ENCODE measurements at places on chromosomes 4 and X.

- H3K4me1 ChIP-seq, result no peaks in the 10 kb centered on the region
- DNase-seq, result no peak
- no peaks in the 10 kb centered on the region for H3K36me3 ChIP-seq
- no peak overlapping the region for H3K4me3 ChIP-seq
- H3K27ac ChIP-seq, result no peak overlapping the region
- H3K27me3 ChIP-seq, result no peaks in the 10 kb centered on the region
Measured at GRCh38 chr4:140935254-140935653, 179.1 kb upstream of the TBC1D9 start.

- H3K4me1 ChIP-seq, result peaks cover 6% of the 10 kb centered on the region
- no peak for DNase-seq
- H3K4me3 ChIP-seq, result no peak overlapping the region
- H3K27me3 ChIP-seq, result no peaks in the 10 kb centered on the region
- H3K36me3 ChIP-seq, result no peaks in the 10 kb centered on the region
- no peak overlapping the region for H3K27ac ChIP-seq
Measured at GRCh38 chr4:101794806-101795205, 4.3 kb downstream of the BANK1 start.

DNA sequence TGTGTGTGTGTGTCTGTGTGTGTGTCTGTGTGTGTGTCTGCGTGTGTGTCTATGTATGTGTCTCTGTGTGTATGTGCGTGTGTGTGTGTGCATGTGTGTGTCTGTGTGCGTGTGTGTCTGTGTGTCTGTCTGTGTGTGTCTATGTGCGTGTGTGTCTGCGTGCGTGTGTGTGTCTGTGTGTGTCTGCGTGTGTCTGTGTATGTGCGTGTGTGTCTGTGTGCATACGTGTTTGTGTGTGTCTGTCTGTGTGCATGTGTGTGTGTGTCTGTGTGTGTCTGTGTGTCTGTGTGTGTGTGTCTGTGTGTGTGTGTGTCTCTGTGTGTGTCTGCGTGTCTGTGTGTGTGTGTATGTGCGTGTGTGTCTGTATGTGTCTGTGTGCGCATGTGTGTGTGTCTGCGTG is 35.6 kb downstream of the SLITRK2 start:
- DNase-seq, result no peak
- no peak overlapping the region for H3K27ac ChIP-seq
- H3K36me3 ChIP-seq, result no peaks in the 10 kb centered on the region
- no peaks in the 10 kb centered on the region for H3K4me1 ChIP-seq
- H3K27me3 ChIP-seq, result no peaks in the 10 kb centered on the region
- H3K4me3 ChIP-seq, result no peak overlapping the region

GRCh38 chr4:35963974-35964515 is 280.3 kb downstream of the ARAP2 start:
- H3K36me3 ChIP-seq, result no peaks in the 10 kb centered on the region
- H3K4me3 ChIP-seq, result no peak overlapping the region
- H3K27me3 ChIP-seq, result no peaks in the 10 kb centered on the region
- H3K27ac ChIP-seq, result no peak overlapping the region
- H3K4me1 ChIP-seq, result no peaks in the 10 kb centered on the region

- no peak overlapping the region for H3K4me3 ChIP-seq
- peaks cover 50% of the 10 kb centered on the region for H3K36me3 ChIP-seq
- H3K27ac ChIP-seq, result no peak overlapping the region
- peaks cover 5% of the 10 kb centered on the region for H3K4me1 ChIP-seq
- DNase-seq, result no peak
- no peaks in the 10 kb centered on the region for H3K27me3 ChIP-seq
Measured at GRCh38 chr4:2942532-2943363, 20.5 kb downstream of the NOP14 start.

DNA sequence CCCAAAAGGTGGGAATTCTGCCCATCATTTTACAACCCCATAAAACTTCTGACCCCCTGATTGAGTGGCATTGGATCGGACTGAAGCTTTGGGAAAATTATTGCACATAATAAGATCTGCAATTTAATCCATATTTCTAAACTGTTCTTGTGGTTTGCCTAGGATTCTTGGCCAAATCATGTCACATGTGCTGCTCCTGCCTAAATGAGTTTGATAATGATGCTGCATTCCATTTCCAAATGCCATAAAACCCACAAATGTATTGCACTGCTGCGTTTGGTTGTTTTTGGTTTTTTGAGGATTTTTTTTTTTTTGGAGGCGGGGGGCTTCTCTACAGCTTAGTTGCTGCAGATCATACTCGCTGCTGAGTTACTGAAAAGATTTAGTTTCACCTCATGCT is 153.6 kb downstream of the QDPR start:
- no peaks in the 10 kb centered on the region for H3K4me1 ChIP-seq
- H3K27ac ChIP-seq, result no peak overlapping the region
- no peaks in the 10 kb centered on the region for H3K36me3 ChIP-seq
- no peaks in the 10 kb centered on the region for H3K27me3 ChIP-seq
- no peak overlapping the region for H3K4me3 ChIP-seq

GRCh38 chr4:70630162-70630561 is 1.6 kb downstream of the ENAM start:
- no peak for DNase-seq
- no peaks in the 10 kb centered on the region for H3K27me3 ChIP-seq
- no peak overlapping the region for H3K27ac ChIP-seq
- peaks cover 8% of the 10 kb centered on the region for H3K4me1 ChIP-seq

DNA sequence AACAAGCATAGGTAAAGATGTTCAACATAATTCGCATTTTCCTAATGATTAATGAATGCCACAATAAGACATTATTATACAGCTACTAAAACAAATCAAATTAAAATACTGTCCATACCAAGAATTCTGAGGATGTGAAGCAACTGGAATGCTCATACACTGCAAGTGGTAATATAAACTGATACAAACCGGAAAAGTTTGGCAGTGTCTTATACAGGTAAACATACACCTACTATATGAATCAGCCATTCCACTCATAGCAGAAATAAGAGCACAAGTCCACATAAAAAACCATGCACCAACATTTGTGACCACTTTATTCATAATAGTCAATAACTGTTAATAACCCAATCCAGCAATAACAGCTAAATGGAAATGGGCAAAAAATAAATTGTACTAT is 79.3 kb downstream of the FBXW7 start:
- no peaks in the 10 kb centered on the region for H3K27me3 ChIP-seq
- no peaks in the 10 kb centered on the region for H3K36me3 ChIP-seq
- H3K4me3 ChIP-seq, result no peak overlapping the region
- no peaks in the 10 kb centered on the region for H3K4me1 ChIP-seq

- peaks cover 12% of the 10 kb centered on the region for H3K4me1 ChIP-seq
- no peak overlapping the region for H3K4me3 ChIP-seq
- no peaks in the 10 kb centered on the region for H3K36me3 ChIP-seq
- no peaks in the 10 kb centered on the region for H3K27me3 ChIP-seq
Measured at GRCh38 chrX:9160698-9161329, 126.9 kb upstream of the FAM9B start.

DNA sequence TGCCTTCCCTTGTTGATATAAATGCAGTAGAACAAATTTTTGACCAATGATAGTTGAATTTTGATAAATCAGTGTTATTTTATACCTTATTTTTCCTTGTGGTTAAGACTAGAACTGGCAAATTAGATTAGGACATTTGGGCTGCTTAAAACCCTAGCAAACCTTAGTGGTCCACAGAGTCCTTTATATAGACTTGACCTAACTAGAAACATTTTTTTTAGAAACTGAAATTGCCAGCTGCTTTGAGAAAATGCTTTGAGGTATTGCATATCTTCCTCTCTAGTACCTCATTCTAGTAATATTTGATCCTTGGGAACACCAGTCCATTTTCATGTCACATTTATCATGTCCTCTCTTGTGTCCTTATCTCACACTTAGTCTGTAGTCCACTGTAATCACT is 580.3 kb downstream of the FSTL5 start:
- H3K27ac ChIP-seq, result no peak overlapping the region
- H3K4me1 ChIP-seq, result no peaks in the 10 kb centered on the region
- no peak overlapping the region for H3K4me3 ChIP-seq
- no peaks in the 10 kb centered on the region for H3K27me3 ChIP-seq

DNA sequence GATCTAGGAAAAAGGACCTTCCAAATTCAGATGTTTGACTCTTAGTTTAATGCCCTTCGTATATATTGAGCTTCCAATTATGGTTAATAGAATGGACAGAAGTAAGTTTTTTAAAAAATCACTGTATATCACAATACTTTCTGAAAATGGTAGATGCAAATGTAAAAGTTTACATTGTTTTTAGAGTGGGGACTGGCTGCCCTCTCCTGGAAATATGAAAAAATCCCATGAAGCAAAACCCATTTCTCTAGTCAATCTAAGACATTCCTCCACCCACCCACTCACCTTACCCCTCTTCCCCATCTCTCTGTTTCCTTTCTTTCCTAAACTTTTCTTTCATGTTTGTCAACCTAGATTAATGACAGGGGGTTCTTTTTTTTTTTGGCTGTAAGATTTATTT is 134.5 kb downstream of the ARHGAP6 start:
- H3K4me3 ChIP-seq, result no peak overlapping the region
- DNase-seq, result no peak
- H3K36me3 ChIP-seq, result no peaks in the 10 kb centered on the region
- H3K27me3 ChIP-seq, result no peaks in the 10 kb centered on the region
- H3K27ac ChIP-seq, result no peak overlapping the region

DNA sequence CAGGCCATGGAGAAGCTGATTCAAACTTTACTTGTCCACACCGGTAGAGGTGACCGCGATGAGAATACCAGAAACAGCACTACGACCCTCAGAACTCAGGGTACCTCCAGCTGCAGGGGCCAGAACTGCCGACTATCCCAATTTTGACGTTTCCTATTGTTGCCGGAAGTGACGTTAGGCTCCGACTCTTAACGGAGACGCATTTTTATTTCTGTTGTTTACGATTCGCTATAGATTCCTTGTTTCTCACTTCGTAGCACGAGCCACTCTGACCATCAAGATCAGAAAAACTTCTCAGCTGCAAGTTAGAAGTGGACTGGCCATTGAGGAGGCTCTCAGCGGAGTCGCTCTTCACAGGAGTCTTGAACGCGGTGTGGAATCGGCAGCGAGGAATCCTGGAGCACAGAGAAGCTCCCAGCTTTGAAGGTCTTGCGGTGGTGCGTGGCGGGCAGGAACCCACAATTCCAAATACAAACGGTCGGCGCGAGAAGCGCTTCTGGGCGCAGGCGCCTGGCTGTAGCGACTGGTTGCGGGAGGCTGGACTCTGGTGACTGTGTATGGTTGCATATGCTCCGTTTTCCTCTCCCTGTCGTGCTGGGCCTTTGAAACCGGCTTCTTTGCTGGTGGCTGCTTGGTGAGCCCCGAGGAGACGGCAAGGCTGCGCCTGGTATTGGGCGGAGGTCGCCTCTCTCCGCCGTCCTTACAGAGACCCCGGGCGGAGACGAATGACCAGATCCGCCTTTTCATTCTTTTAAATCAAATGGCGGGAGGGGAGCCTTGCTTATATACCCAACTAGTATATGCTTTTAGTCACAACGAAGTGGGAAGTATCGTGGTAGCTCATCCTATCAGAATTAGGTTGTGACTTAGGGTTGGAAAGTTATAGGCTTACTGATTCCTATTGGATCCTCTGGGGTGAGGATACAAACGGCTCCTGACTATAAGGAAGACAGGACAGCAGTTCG is at the start of the genes CEP44 and FBXO8:
TSS of gene CEP44 (plus strand) at position 405 of the 965 bp plus-strand sequence. CDS start 15,211 bp downstream, outside the sequence.
TSS of gene FBXO8 (minus strand) at position 161 of the 965 bp plus-strand sequence. CDS start 20,575 bp downstream, outside the sequence.
- H3K4me1 ChIP-seq, result peaks cover 18% of the 10 kb centered on the region
- DNase-seq, result no peak
- H3K27ac ChIP-seq, result peak within 1 kb of the TSS; percentile 97
- peak within 1 kb of the TSS; percentile 83 for H3K4me3 ChIP-seq
- H3K36me3 ChIP-seq, result no peaks in the 10 kb centered on the region

- no peaks in the 10 kb centered on the region for H3K27me3 ChIP-seq
- H3K36me3 ChIP-seq, result no peaks in the 10 kb centered on the region
- H3K4me3 ChIP-seq, result no peak overlapping the region
- H3K4me1 ChIP-seq, result peaks cover 52% of the 10 kb centered on the region
Measured at GRCh38 chr4:128384091-128384520, 96.5 kb upstream of the PGRMC2 start.

DNA sequence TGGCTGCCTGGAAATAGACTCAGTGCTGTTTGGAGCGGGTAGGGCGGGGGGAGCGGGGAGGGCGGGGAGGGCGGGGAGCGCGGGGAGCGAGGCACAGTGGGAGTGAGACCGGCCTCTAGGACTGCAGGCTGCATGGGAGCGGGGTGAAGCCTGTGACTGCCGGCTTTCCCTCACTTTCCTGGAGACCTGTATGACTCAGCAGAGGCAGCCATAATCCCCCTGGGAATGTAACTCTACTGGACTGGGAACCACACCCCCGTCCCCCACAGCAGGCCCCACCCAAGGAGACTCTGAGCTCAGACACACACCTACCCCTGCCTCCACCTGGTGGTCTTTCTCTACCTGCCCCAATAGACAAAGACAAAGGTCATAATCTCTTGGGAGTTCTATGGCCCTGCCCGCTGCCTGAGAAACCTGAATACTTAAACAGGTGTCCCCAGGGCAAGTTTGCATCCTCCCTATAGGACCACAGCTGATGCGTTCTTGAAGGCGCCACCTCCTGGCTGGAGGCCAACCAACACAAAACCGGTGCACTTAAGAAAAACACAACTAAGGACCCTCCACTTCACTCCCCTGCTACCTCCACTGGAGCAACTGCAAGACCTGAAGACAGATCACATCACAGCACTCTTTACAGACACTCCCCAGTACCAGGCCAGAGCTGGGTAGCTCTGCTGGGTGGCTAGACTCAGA is 18.0 kb downstream of the HDAC8 start:
- no peak overlapping the region for H3K27ac ChIP-seq
- no peak for DNase-seq
- H3K27me3 ChIP-seq, result no peaks in the 10 kb centered on the region

GRCh38 chrX:19624739-19625138 is 109.4 kb upstream of the MAP3K15 start:
- H3K4me3 ChIP-seq, result no peak overlapping the region
- no peaks in the 10 kb centered on the region for H3K36me3 ChIP-seq
- H3K27ac ChIP-seq, result peak overlapping the region; percentile 34
- peaks cover 19% of the 10 kb centered on the region for H3K4me1 ChIP-seq
- no peak for DNase-seq

DNA sequence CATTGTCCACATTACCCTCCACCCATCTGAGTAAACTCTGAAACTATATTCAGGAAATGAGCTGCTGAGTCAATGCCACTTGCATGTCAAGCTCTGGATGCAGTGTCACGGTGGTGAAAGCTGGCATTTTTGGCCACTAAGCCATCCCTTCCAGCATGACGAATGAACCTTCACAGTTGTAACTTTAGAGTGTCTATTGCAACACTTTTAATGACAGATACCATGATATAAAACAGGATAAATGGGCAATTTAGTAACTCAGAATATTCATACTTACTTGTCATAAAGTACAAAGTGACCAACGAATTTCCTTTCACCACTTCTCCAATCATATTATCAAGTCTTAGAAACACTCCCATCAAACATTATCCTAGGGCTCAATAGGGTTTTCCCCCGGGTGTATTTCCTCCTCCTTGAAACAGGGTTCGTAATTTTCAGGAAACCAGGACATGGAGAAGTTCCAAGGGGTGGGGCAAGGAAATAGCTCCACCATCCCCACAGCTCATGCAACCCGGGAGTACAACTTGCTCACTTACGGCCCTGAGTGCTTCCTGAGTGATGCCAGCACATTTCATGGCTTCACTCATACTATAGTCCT is 73.1 kb downstream of the MTHFD2L start:
- peak overlapping the region; percentile 72 for H3K27ac ChIP-seq
- peaks cover 3% of the 10 kb centered on the region for H3K36me3 ChIP-seq
- peaks cover 15% of the 10 kb centered on the region for H3K4me1 ChIP-seq
- H3K27me3 ChIP-seq, result no peaks in the 10 kb centered on the region
- H3K4me3 ChIP-seq, result no peak overlapping the region
